Adrenal gland (tissue), 19 donors: ENCODE measurements at places on chromosomes 7 and 10. TPM values are rescaled to one million over a fixed set of nuclear protein-coding genes. Genes with fewer than 3 reads are reported as not detected.

CUBN gene
- total RNA-seq: 7.7 TPM

LIPN gene
- not detected for total RNA-seq

LBX1 gene
- not detected for total RNA-seq

CDK14 gene
- 5.3 TPM for total RNA-seq

CAMK1D gene
- 6.8 TPM for total RNA-seq

GRCh38 chr7:27793780-27794179, 53.8 kb downstream of the TAX1BP1 start:
- H3K4me1 ChIP-seq: peaks cover 6% of the 10 kb centered on the region
- no peak overlapping the region for H3K4me3 ChIP-seq
- H3K36me3 ChIP-seq: peaks cover 55% of the 10 kb centered on the region

GRCh38 chr7:29812185-29812876, 6.0 kb downstream of the WIPF3 start:
- H3K27me3 ChIP-seq: no peaks in the 10 kb centered on the region
- H3K36me3 ChIP-seq: no peaks in the 10 kb centered on the region
- H3K27ac ChIP-seq: no peak overlapping the region
- H3K4me3 ChIP-seq: no peak overlapping the region
- no peak for DNase-seq
- no peaks in the 10 kb centered on the region for H3K4me1 ChIP-seq

GRCh38 chr10:24201503-24202180, 7.3 kb upstream of the KIAA1217 start:
- no peaks in the 10 kb centered on the region for H3K4me1 ChIP-seq
- H3K4me3 ChIP-seq: no peak overlapping the region
- H3K27me3 ChIP-seq: no peaks in the 10 kb centered on the region
- H3K36me3 ChIP-seq: no peaks in the 10 kb centered on the region

DNA sequence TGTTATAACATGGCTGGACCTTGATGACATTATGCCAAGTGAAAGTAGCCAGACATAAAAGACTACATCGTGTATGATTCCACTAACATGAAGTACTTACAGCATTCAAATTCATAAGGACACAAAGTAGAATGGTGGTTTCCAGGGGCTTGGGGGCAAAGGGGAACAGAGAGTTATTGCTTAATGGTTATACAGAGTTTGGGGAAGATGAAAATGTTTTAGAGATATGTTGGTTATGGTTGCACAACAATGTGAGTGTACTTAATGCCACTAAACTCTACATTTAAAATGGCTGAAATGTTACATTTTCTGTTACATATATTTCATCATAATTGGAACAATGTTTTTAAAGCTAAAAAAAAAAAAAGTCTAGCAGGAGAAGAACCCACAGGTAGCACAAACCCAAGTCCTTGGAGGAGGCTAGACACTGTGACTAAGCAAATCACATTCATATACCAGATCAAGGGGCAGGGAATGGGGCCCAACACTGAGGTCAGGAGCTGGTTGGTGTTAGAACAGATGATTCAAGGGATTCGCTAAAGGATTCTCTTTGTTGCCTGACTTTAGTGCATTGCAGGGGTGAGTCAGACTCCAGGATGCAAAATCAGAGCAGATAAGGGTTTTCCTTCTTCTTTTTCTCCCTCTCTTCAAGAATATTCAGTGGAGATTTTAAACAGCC, 25.1 kb upstream of the AOAH start:
- H3K36me3 ChIP-seq: no peaks in the 10 kb centered on the region
- H3K4me3 ChIP-seq: no peak overlapping the region
- no peak for DNase-seq
- H3K27me3 ChIP-seq: no peaks in the 10 kb centered on the region
- H3K4me1 ChIP-seq: no peaks in the 10 kb centered on the region

- DNase-seq: no peak
- no peaks in the 10 kb centered on the region for H3K27me3 ChIP-seq
- no peak overlapping the region for H3K4me3 ChIP-seq
- no peaks in the 10 kb centered on the region for H3K36me3 ChIP-seq
- no peak overlapping the region for H3K27ac ChIP-seq
- peaks cover 49% of the 10 kb centered on the region for H3K4me1 ChIP-seq
These were observed 162.3 kb upstream of the KLF14 start for GRCh38 chr7:130896051-130896881.

GRCh38 chr7:20858951-20859350, 72.3 kb upstream of the SP8 start:
- no peaks in the 10 kb centered on the region for H3K27me3 ChIP-seq
- DNase-seq: no peak
- no peak overlapping the region for H3K4me3 ChIP-seq
- H3K4me1 ChIP-seq: no peaks in the 10 kb centered on the region
- H3K36me3 ChIP-seq: no peaks in the 10 kb centered on the region

- DNase-seq: no peak
- no peaks in the 10 kb centered on the region for H3K4me1 ChIP-seq
These were observed 255.4 kb downstream of the PRPF18 start for GRCh38 chr10:13842117-13842516.

DNA sequence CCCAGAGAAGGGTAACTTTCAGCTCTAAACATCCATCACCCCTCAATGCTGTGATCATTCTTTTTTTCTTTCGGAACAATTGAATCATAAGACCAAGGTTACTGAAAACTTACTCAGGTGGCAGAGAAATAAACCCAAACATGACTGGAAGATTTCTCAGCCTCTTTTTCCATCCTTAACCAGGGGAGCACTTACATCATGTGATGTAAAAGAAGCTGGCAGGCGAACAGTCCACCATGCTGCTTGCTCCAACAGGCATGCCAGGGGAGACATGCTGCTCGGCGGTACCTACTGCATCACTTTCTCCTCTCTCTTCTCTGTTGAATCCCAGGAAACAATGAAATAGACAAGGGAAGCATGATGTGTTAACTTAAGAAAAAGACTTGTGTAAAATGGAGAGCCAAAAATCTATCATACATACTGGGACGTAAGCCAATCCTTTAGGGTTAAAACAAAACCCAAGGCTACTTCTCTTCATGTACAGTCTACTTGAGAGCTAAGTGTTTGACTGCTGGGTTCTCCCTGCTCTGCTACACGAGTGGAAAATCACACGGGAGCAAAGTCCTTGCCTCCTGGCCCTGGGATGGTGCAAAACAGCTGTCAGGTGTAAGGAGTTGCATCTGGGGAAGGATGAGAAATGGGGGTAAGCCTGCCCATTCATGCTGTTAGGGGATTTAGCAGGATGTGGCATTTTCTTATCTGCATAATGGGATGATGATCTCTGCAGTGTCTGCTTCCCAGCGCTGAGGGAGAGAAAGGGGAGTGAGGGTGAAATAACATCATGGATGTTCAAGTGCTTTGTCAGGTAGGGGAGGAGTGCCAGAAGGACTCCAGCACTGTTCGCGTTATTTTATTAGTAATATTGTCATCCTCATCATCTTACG, 64.3 kb upstream of the ZNF438 start:
- no peaks in the 10 kb centered on the region for H3K36me3 ChIP-seq
- no peak for DNase-seq
- H3K27ac ChIP-seq: no peak overlapping the region
- H3K27me3 ChIP-seq: no peaks in the 10 kb centered on the region

DNA sequence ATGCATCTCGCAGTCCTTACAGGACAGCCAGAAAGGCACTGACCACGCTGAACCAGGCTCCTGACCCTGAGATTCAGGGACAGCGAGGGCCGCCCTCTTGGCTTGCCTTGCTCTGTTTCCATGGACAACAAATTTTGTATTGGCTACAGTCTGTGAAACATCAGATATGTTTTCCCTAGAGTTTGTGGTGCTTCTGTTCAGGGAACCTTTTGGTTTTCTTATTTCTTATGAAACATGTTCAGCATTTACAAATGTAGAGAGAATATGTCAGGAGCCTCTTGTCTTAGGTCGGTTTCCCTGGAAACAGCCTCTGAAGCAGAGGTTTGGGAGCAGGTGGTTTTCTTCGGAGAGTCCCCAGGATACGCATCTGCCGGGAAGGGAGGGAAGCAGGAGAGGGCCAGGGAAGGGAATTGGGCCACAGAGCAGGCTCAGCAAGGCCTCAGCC, 260.1 kb downstream of the CCDC3 start:
- no peak overlapping the region for H3K27ac ChIP-seq
- no peak overlapping the region for H3K4me3 ChIP-seq
- no peaks in the 10 kb centered on the region for H3K36me3 ChIP-seq
- no peaks in the 10 kb centered on the region for H3K27me3 ChIP-seq

GRCh38 chr10:74836877-74837276, 10.5 kb downstream of the KAT6B start:
- H3K27me3 ChIP-seq: no peaks in the 10 kb centered on the region
- H3K27ac ChIP-seq: no peak overlapping the region
- H3K4me3 ChIP-seq: no peak overlapping the region
- peaks cover 57% of the 10 kb centered on the region for H3K4me1 ChIP-seq

DNA sequence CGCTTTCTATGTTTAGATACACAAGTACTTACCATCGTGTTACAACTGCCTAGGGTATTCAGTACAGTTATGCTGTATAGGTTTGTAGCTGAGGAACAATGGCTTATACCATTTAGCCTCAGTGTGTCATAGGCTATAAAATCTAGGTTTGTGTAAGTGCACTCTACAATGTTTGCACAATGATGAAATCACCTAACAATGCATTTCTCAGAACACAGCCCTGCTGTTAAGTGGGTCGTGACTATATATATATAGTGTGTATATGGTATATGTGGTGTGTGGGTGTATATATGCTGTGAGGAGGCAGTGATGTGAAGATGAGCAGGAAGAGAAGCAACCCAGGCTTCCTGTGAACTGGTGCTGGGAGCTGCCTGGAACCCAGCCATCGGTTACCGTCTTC, 65.6 kb upstream of the MKI67 start:
- peaks cover 3% of the 10 kb centered on the region for H3K27me3 ChIP-seq
- no peak for DNase-seq
- no peaks in the 10 kb centered on the region for H3K36me3 ChIP-seq
- no peak overlapping the region for H3K4me3 ChIP-seq
- no peaks in the 10 kb centered on the region for H3K4me1 ChIP-seq
